Stimulated activated CD4-positive, alpha-beta T cell treated with anti-CD3 and anti-CD28 coated beads, Interleukin-2, amount 100 ng/mL, for 24 hours (primary cell): ENCODE measurements at places on chromosomes 12 and 14.
A peak's percentile ranks its signal among the peaks of the same experiment; 100 is the strongest.

GRCh38 chr12:99122959-99123358 lies 477.9 kb downstream of the APAF1 start:
- DNase-seq = no peak

DNA sequence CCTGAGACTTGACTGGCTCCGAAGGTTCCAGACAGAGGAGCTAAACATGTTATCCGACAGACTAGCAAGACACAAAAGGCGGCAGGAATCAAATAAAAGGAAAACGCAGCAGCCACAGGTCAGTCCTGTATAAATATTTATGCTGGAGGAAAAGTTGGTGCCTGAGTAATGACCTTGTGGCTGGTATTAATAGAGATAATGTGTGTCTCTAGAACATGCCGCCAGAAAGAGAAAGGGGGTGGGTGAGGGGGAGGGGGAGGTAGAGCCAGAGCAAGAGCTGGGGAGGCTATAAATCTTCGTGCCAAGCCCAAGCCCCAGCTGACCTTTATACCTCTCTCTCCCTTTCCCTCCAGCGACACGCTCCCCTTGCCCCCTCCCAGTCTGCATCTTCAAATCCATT lies 590.4 kb downstream of the MED13L start:
- no peak for DNase-seq

- peak; percentile 85 for DNase-seq
Observed at GRCh38 chr12:49043856-49044258, 16.7 kb downstream of the KMT2D start.

GRCh38 chr14:89317051-89317691 lies 99.9 kb downstream of the FOXN3 start:
- no peak for DNase-seq

GRCh38 chr12:57745485-57745881 lies 644 bp downstream of the TSPAN31 start:
- peak; percentile 28 for DNase-seq

- no peak for DNase-seq
Observed at GRCh38 chr14:39398382-39398781, 33.9 kb downstream of the FBXO33 start.

- no peak for DNase-seq
Observed at GRCh38 chr12:92695577-92695976, 7.2 kb upstream of the PLEKHG7 start.

DNA sequence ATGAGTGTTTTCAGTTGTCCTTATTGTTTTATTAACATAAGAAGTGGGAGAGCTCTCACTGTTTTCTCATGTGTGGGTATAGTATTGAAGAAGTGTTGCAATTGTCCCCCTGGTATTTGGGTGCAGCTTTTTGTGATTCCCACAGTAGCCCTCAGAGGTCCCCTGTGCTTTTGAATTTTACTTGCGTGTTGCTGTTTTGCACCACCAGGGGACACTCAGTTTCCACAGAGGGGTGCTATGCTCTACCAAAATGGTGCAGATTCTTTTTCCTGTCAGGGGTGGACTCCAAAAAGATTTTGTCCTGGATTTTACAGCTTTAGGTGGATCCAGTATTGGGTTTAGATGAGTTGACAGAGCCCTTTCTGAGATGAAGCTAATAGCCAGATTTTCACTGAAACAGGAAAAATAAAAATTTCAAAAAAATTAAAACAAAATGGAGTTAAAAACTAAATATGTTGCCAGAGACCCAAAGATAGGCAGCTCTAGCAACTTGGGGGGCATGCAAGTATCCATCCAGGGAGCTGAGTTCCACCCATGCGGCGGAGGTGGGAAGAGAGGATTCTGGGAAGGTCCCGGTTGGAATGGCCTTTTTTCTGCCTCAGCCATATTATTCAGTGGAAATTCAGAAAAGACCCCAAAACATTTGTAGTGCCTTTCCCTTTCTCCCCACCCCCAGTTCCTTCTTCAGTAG lies 50.2 kb downstream of the TTLL5 start:
- DNase-seq = no peak

DNA sequence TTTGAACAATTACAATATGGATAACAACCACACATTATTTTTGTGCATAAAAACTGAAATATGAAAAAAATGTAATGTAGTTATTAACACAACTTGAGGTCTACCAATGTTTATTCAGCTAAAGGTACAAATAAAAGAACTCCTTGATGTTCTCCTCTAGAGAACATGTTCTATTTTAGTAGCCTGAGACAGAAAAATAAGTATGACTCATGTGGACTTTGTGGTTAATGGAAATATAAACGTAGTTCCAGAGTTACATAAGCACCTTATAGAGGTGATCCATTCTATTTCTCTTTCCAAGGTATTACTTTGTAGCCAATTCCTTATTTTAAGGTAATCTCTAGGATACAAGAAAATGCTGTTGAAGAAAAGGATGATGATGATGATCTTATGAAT lies 25.7 kb downstream of the ALKBH1 start:
- DNase-seq = no peak

DNA sequence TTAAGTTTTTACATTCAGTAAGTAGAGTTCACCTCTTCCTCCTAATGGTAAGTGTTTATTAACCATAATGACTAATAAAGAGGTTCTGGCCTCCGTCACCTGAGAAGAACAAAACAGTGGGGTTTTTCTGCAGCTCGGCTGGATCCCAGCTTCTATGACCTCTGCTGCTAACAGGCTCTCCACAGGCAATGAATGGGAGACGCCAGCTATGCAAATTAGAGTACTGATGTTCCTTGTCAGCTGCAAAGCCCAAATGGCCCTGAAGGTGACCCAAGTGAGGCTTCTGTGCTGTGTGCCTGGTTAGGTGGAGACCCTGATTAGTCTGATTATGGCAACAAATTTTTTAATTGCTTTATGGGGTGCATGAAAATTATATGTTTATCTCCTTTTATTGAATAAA lies 218.1 kb downstream of the APAF1 start:
- no peak for DNase-seq

- DNase-seq = no peak
Observed at GRCh38 chr12:110244829-110245228, 36.2 kb upstream of the ATP2A2 start.

GRCh38 chr14:60775296-60775695 lies 40.7 kb downstream of the MNAT1 start:
- no peak for DNase-seq

GRCh38 chr14:95467232-95467631 lies 49.2 kb downstream of the SYNE3 start:
- DNase-seq = no peak

DNA sequence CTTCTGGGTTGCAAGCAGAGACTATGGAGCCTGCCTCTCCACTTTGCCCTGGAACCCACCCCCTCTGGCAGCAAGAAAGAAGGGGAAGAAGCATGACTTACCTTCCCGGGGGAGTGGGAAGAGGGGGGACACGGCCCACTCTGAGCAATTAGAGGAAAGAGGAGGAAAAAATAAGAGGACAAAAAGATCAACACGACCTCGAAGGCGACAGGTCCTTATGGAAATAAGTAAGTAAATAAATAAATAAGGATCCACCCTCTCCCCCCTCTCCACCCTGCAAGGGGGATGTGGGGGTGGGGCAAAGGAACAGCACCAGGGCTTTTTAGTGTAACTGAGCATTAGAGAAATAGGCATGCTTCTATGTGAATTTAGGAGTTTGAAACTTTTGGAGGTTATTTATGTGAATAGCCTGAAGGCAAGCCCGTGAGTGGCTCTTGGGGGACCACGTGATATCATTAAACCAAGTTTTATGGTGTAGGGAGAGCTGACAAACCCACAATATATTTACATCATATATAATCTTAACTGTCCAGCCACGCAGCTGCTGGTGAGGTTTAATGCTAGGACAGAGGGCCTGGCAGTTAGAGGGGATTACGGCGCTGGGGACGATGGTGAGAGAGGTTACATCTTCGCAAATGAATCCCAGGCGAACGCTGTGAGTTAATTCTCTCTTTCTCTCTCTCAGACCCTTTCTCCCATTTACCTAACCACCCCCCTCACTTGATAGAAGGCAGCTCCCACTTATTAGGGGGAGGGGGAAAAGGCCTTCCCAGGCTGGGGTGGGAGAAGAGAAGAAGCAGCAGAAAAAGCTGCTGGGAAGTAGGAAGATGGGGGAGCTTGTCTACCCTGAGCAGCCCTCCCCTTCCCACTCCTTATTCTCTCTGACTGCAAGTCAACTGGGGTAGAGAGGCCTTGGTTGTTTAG lies 4.8 kb downstream of the HOXC5 start:
- no peak for DNase-seq

- no peak for DNase-seq
Observed at GRCh38 chr12:50732591-50732990, 31.3 kb upstream of the ATF1 start.

- no peak for DNase-seq
Observed at GRCh38 chr14:104317492-104317805, 179.1 kb downstream of the KIF26A start.

GRCh38 chr12:67625004-67625403 lies 23.5 kb upstream of the DYRK2 start:
- no peak for DNase-seq

GRCh38 chr12:133231001-133231400 lies 4.7 kb downstream of the ANHX start:
- DNase-seq = no peak

DNA sequence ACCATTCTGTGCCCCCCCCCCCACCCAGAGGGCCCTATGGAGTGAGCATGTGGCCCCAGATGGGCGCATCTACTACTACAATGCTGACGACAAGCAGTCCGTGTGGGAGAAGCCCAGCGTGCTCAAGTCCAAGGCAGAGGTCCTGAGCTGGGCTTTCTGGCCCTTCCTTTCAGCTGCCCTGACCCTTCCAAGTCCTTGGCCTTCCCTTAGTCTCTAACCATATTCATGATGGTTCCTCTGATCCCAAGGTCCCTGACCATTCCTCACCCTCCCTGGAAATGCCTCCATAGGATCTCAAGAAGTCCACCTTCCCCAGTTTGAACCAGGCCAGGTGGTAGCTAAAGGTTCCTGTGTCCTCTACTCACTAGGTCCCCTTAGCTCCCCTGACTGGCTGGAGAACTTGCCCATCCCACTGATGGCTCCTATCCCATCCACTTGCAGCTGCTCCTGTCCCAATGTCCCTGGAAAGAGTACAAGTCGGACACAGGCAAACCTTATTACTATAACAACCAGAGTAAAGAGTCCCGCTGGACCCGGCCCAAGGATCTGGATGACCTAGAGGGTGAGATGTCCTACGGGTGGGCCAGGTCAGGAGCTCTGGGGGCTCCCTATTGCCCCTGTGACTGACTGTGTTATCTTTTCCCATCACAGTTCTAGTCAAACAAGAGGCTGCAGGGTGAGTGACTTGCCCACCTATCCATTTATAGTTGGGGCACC lies 9.8 kb downstream of the PRPF40B start:
- no peak for DNase-seq

DNA sequence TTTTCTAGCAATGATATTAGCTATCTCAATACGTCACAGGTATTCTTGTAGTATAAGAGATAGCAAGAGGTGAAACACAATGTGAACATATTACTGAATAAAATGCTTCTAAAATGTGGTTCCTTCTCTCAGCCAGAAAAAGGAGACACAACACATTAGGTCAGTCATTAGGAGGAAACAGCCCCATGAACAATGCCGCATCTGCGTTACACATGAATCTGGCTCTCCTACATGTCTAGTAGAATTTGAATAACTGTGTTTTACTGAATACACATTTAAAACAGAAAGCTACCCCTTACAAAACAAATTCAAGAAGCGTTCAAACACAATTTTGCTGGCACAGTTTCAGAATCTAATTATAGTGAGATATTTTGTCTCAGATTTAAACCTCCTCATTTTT lies 51.6 kb downstream of the EFCAB11 start:
- no peak for DNase-seq

- DNase-seq = no peak
Observed at GRCh38 chr12:26713885-26714383, 119.1 kb downstream of the ITPR2 start.

- DNase-seq = no peak
Observed at GRCh38 chr12:48863291-48863690, 2.4 kb downstream of the RND1 start.

- DNase-seq = no peak
Observed at GRCh38 chr12:78802593-78802992, 62.0 kb upstream of the SYT1 start.
